ENCODE measurements at places on chromosomes 12 and 14.
A peak's percentile ranks its signal among the peaks of the same experiment; 100 is the strongest.

DNA sequence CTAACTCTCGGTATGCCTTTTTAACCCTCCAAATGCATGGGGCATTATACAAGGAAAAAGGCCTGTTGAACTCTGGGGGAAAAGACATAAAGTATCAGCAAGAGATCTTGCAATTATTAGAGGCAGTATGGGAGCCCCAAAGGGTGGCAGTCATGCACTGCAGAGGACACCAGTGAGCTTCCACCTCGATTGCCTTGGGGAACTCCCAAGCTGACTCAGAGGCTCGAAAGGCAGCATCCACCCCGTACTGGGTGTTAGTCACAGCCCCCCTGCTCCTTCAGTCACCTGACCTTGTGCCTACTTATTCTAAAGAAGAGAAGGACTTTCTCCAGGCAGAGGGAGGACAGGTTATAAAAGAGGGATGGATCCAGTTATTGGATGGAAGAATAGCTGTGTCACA is 781.4 kb upstream of the TMEM132C start:
- DNase-seq = no peak

DNA sequence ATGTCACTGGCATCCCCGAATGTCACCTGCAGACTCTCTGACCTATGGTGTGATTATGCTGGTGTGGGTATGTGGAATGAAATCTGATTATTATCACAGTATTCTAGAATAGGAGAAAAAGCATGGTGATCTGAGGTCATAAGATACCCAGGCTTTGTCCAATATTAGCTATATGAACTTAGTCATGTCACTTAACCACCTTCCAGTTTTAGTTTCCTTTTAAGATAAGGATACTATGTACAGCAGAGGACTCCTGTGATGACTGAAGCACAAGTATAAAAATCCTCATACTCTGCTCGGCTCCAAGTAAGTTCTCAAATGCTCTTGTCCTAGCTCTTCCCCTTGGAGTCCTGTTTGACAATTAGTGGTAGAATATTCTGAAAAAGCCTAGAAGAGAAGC is 2.8 kb downstream of the GNS start:
- DNase-seq = no peak

GRCh38 chr12:17388679-17389078 is 701.3 kb downstream of the RERGL start:
- DNase-seq = no peak

DNA sequence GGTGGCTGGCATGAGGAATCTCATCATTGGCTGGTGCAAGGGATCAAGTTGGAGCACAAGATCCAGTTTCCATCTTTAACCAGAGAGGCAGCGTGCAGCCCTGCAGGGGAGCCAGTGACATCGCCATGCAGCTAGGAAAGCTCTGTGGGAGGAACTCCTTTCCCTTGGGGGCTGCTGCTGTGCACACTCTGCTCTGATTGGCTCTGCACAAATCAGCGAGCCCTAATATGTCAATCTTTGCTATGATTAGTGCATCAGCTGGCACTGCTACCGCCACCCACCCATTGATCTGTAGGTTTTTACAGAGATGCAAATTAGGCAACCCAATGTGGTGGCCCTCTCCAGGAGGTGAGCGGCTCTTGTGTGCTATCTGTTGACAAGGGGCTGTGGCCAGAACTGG is 262.6 kb downstream of the PCNX1 start:
- DNase-seq = no peak

- no peak for DNase-seq
These were observed 38.7 kb upstream of the TBX5 start for GRCh38 chr12:114444422-114445279.

DNA sequence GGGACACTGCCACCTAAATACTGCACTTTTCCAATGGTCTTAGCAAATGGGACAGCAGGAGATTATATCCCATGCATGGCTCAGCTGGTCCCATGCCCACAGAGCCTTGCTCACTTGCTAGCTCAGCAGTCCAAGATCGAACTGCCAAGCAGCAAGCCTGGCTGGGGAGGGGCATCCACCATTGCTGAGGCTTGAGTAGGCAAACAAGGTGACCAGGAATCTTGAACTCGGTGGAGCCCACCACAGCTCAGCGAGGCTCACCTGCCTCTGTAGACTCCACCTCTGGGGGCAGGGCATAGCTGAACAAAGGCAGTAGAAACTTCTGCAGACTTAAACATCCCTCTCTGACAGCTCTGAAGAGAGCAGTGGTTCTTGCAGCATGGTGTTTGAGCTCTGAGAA is 370.8 kb upstream of the MGAT4C start:
- no peak for DNase-seq

DNA sequence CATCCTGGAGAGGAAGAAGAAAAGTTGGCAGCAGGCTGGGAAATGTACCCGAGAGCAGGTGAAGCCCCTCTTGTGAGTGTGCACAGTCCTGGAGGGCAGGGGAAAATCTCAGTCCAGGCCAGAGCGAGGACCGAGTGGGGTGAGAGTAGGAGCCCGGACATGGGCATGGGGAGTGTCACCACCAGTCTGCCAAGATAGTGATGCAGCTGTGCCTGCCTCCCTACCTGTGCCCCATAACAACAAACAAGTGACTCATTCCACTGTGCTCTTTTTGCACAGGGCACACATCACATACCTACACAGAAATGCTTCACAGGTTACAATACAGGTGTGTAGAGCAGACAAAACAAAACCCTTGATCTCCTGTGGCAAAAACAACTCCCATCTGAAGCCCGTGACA is 205.9 kb upstream of the PELI2 start:
- no peak for DNase-seq

- DNase-seq = no peak
These were observed 18.4 kb downstream of the RACGAP1 start for GRCh38 chr12:50006754-50007442.

GRCh38 chr12:74441872-74442271 is 95.8 kb upstream of the ATXN7L3B start:
- DNase-seq = no peak

GRCh38 chr12:123571343-123571813 is 13.0 kb upstream of the TMED2 start:
- no peak for DNase-seq

DNA sequence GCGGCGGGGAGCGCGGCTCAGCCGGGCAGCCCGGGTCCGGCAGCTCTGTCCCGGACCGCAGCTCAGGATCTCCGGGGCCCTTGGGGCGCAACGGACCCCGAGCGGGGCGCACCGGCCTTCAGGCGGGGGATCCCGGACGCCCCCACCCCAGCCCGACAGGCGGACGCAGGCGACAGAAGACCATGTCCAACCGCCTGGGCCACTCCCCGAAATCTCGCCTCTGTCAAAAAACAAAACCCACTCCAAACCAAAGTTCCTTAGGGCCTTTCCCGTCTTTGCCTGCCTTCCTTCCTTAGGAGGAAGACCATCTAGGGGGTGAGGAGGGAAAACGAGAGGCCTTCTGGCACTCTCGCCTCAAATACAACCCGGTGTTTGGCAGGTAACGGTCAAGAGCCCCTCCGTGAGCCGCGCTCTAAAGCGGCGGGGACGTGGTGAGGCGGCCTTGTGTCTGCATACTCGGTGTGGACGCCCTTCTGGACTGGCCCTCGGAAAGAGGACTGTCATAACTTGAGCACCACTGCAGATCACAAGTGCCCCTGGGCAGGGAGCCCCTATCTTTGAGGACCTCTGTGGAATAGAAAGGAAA is 604 bp downstream of the HCFC2 start:
- peak; percentile 3 for DNase-seq

DNA sequence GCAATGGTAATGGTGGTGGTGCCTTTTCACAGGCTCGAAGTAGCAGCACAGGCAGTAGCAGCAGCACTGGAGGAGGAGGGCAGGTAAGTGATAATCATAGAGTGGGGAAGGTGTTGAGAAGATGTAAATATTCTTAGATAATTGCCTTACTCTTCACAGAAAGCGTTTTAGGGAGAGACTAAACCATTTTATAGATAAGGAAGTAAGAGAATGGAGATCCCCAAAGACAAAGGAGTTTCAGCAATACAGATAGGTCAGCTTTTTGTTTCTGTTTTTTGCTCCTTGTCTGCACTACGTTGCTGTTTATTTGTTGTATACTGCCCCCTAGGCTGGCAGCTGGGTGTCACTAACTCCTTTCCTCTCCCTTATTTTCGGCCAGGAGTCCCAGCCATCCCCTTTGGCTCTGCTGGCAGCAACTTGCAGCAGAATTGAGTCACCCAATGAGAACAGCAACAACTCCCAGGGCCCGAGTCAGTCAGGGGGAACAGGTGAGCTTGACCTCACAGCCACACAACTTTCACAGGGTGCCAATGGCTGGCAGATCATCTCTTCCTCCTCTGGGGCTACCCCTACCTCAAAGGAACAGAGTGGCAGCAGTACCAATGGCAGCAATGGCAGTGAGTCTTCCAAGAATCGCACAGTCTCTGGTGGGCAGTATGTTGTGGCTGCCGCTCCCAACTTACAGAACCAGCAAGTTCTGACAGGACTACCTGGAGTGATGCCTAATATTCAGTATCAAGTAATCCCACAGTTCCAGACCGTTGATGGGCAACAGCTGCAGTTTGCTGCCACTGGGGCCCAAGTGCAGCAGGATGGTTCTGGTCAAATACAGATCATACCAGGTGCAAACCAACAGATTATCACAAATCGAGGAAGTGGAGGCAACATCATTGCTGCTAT is 2.0 kb downstream of the SP1 start:
- DNase-seq = peak; percentile 47

- no peak for DNase-seq
These were observed 6.8 kb downstream of the FAM216A start for GRCh38 chr12:110475426-110475825.

- DNase-seq = no peak
These were observed 252.5 kb downstream of the SLC6A15 start for GRCh38 chr12:84660139-84660538.

DNA sequence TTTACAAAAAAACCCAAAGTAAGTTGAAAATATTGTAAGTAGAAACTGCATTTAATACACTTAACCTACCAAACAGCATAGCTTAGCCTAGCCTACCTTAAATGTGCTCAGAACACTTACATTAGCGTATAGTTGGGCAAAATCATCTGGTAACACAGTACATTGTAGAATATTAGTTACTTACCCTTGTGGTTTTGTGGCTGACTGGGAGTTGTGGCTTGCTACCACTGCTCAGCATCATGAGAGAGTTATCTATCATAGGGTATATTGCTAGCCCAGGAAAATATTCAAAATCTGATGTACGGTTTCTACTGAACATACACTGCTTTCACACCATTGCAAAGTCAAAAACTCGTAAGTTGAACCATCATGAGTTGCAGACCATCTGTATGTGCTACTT is 141.7 kb upstream of the GARIN6 start:
- DNase-seq = no peak

DNA sequence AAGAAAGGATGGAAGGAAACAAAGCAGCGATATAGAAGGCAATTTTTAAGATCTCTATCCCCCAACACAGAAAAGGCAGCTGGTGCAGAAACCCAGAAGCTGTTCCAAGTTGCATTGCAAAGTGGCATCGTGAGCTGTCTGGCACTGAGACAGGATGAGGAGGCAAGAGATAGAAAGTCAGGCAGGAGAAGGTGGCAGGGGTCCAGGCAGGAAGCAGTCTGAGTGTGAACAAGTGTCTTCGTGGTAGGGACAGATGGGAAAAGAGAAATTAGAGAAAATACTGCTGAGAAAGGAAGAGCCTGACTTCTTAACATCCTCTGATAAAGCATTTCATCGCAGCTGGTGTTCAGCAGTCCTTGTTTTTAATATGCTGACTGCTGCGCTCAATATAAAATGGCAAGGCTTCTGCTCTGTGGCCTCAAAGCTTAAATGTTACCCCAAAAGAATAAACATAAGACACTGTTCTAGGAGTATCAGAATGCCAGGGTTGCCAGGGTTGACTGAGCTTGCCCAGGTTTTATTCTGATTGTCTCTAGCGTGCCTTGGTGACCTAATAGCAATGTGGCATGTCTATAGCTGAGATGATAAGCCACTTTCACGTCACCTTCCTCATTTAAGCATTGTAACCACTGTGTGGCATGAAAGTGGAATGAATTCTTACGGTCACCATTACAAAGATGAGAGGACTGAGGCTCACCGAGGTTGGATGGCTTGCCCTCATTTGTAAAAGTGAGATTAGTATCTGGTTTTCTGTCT is 397.6 kb downstream of the NUAK1 start:
- no peak for DNase-seq

DNA sequence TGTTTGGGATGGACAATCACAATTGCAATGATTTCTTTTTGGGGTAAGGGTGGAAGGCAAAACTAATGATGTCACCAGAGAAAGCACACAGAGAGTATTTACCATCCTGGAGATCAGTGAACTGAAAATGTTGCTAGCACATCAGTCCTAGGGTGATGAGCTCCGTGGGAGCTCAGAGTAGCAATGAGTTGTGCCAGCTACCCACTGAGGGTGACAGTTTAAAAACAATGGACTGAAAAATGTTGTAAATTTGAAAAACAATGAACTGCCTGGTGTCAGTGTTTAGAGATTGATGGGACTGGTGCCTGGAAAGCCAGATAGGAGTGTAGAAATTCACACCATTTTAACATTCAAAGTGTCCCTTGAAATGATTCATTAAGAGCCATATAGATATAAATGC is 198.5 kb downstream of the ATP23 start:
- no peak for DNase-seq
